Smooth muscle cell of trachea (primary cell): ENCODE measurements at places on chromosomes 1 and 21. TPM values are rescaled to one million over a fixed set of nuclear protein-coding genes. Genes with fewer than 3 reads are reported as not detected.

The ZBED6 gene
- total RNA-seq: 13.7 and 16.9 TPM in 2 replicates

The RGS8 gene
- under 0.01 TPM in 1 of 2 replicates, not detected in the other for total RNA-seq

The SHE gene
- total RNA-seq: under 0.01 and 0.15 TPM in 2 replicates

The GSTM5 gene
- 6.4 and 34.2 TPM in 2 replicates for total RNA-seq

The VWA5B1 gene
- total RNA-seq: not detected in 2 replicates

The SPATA45 gene
- total RNA-seq: not detected in 2 replicates

The GLIS1 gene
- 0.58 and 1.7 TPM in 2 replicates for total RNA-seq

The STIL gene
- 2.6 and 11.2 TPM in 2 replicates for total RNA-seq

The CRNN gene
- total RNA-seq: not detected in 2 replicates

The LCE1E gene
- total RNA-seq: not detected in 2 replicates

The MFAP2 gene
- total RNA-seq: 16.9 and 26.5 TPM in 2 replicates

The CD1D gene
- 0.50 TPM in 1 of 2 replicates, not detected in the other for total RNA-seq

The SGIP1 gene
- total RNA-seq: 26.5 and 34.6 TPM in 2 replicates

The RNF186 gene
- total RNA-seq: not detected in 2 replicates

The KCNK2 gene
- 4.1 and 5.2 TPM in 2 replicates for total RNA-seq

The IGSF21 gene
- total RNA-seq: not detected in 2 replicates

The SYNC gene
- 67.1 and 136 TPM in 2 replicates for total RNA-seq

The LORICRIN gene
- total RNA-seq: not detected in 2 replicates

The PLA2G2C gene
- total RNA-seq: not detected in 2 replicates

The PRPF38B gene
- total RNA-seq: 10.3 and 15.4 TPM in 2 replicates

The APCS gene
- not detected in 2 replicates for total RNA-seq

The STXBP3 gene
- 60.2 and 75.3 TPM in 2 replicates for total RNA-seq

The NPL gene
- total RNA-seq: 1.3 and 2.8 TPM in 2 replicates

The BCAN gene
- total RNA-seq: not detected in 2 replicates

The FCAMR gene
- not detected in 2 replicates for total RNA-seq

The TAF13 gene
- 73.9 and 75.4 TPM in 2 replicates for total RNA-seq

The SLC30A7 gene
- 27.3 and 31.9 TPM in 2 replicates for total RNA-seq

The LRRIQ3 gene
- 0.83 and 1.0 TPM in 2 replicates for total RNA-seq

The MCOLN3 gene
- 5.8 and 6.1 TPM in 2 replicates for total RNA-seq

The TMEM240 gene
- total RNA-seq: 4.5 and 5.5 TPM in 2 replicates

The KCNK1 gene
- total RNA-seq: 4.0 and 7.4 TPM in 2 replicates

The KRTAP20-2 gene
- not detected in 2 replicates for total RNA-seq

The MAGOH gene
- total RNA-seq: 13.6 and 32.4 TPM in 2 replicates

The HEYL gene
- total RNA-seq: not detected in 2 replicates

The CFHR2 gene
- not detected in 2 replicates for total RNA-seq

The NBPF4 gene
- total RNA-seq: not detected in 2 replicates

The CFAP141 gene
- not detected in 2 replicates for total RNA-seq

The LRRC3 gene
- total RNA-seq: 0.44 and 0.66 TPM in 2 replicates

The CYYR1 gene
- total RNA-seq: under 0.01 and 0.15 TPM in 2 replicates

The GATAD2B gene
- total RNA-seq: 4.6 and 6.7 TPM in 2 replicates

The SIM2 gene
- total RNA-seq: 0.17 TPM in 1 of 2 replicates, not detected in the other

The OLFML3 gene
- total RNA-seq: 139 and 144 TPM in 2 replicates

The CYP4A11 gene
- total RNA-seq: not detected in 2 replicates

The OR2L8 gene
- not detected in 2 replicates for total RNA-seq

The NBPF6 gene
- not detected in 2 replicates for total RNA-seq

The GJC2 gene
- total RNA-seq: 14.4 and 14.8 TPM in 2 replicates

The C1orf50 gene
- 4.4 and 4.5 TPM in 2 replicates for total RNA-seq
